ENCODE measurements at places on chromosomes 16 and 17.

GRCh38 chr17:50396261-50397110, 837 bp downstream of the LRRC59 start:
- peak; percentile 17 for DNase-seq

GRCh38 chr16:67021321-67021720, 7.6 kb upstream of the CBFB start:
- no peak for DNase-seq

GRCh38 chr17:73874008-73874720, 229.9 kb upstream of the SDK2 start:
- DNase-seq = no peak

GRCh38 chr17:27563532-27563931, 67.5 kb upstream of the LGALS9 start:
- DNase-seq = no peak

DNA sequence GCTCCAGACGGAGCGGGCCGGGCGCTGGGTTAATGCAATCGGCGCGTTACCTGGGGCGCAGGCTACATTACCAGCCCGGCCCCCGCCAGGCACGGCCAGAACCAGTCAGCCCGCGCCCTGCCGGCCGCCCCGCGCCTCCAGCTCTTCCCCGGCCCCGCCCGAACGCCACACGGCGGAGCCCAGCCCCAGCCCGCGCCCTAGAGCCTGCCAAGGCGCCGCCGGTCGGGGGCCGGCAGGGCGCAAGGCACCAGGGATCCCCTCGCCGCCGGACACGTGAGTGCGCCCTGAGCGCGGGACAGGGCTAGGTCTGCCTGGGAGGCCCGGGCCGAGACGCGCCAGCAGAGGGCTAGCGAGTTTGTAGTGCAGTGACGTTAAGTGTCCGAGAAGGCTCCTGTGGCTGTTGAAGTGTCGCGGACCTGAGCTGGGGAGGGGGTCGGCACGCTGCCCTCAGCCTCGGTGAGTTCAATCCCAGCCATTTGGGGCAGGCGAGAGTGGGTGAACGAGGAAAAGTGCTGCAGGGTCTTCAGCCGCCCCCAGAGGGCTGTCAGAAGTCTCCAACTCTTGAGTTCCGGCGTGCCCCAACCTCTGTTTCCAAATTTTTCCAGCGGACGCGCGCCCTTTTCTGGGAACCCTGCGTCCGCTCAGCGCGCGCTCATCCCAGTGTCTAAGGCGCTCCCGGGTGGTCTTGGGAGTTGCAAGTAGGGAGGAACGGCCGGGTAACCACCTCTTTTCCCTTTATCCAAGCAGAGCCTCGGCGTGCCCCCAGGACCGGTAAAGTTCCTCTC, at the start of gene SLC6A2:
SLC6A2 (plus strand) TSS at position 92 of the 785 bp plus-strand sequence. CDS start 707 bp downstream, outside the sequence.
- no peak for DNase-seq

DNA sequence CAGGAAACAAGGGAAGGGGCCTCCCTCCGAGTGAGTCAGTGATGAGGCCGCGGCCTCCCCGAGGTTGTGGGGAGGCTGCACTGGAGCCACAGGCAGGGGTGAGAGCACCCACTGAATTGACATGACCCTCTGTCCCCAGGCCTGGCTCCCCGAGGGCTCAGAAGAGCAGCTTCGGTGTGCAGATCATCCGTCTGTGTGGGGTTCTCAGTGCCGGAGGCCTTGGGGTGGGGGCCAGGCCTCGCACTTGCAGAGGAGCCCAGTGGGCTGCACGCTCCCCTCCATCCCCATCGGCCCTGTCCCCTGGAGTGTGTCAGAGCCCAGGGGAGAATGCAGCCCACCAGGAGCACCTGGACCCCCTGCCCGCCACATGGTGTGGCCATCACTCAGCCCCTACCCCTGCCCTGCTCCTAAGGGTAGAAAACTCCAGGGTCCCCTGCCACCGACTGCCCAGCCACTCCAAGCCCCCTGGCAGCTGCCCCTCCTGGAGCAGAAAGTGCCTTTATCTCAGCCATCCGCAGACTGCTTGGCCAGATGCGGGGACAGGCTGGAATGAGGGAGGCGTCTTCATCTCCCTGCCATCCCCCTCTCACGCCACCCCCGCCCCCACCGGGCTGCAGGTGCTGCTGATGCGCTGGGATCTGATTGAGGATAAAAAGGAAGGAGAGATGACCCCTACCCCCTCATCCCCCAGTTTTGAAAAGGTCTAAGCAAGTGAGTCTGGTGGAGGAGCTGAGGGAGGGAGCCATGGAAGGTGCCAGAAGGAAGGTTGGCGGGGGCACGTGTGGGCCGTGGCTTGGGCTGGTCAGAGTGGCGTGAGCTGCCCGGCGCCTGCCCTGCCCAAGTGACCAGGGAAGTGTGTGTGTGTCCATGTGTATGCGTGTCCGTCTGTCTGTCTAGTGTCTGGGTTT, 358.3 kb downstream of the SEC14L1 start:
- no peak for DNase-seq

- DNase-seq = no peak
Observed at GRCh38 chr17:43857957-43858600, 11.1 kb downstream of the CD300LG start.

DNA sequence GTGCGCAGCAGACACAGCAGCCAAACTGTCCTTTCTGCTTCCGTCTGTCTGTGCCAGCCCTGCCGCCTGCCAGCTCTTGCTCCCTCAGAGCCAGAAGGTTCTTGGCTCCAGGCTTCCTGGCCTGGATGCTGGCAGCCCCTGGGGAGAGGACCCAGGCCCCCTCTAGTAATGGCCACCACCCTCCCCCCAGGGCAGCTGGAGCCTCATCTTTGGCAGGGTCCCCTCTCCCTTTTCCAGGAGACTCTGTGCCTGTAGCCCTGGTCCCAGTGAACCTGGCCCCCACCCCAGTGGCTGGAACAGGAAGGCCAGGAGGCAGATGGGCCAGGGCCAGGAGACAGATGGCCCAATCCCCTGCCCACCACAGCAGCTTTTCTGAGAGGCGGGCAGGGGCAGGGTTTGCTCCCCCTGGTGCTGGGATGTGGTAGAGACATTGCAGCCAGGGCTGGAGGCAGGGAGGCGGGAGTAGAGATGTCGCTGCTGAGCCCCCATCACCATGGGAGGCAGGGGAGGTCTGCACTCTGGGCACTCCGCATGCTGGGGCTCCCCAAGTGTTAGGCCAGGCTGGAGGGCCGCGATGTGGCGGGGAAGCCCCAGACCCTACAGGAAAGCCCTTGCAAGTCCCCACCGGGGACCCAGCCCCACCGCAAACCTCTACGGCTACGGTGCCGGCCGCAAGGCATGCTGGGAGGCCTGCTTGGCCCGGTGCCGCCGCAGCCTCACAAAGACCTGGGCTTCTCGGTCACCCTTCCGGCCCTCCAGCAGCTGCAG, 16.7 kb downstream of the UNC13D start:
- peak; percentile 85 for DNase-seq

- DNase-seq = no peak
Observed at GRCh38 chr16:87654826-87655225, 52.5 kb downstream of the JPH3 start.

- no peak for DNase-seq
Observed at GRCh38 chr17:66625311-66625767, 209.6 kb upstream of the CACNG5 start.

DNA sequence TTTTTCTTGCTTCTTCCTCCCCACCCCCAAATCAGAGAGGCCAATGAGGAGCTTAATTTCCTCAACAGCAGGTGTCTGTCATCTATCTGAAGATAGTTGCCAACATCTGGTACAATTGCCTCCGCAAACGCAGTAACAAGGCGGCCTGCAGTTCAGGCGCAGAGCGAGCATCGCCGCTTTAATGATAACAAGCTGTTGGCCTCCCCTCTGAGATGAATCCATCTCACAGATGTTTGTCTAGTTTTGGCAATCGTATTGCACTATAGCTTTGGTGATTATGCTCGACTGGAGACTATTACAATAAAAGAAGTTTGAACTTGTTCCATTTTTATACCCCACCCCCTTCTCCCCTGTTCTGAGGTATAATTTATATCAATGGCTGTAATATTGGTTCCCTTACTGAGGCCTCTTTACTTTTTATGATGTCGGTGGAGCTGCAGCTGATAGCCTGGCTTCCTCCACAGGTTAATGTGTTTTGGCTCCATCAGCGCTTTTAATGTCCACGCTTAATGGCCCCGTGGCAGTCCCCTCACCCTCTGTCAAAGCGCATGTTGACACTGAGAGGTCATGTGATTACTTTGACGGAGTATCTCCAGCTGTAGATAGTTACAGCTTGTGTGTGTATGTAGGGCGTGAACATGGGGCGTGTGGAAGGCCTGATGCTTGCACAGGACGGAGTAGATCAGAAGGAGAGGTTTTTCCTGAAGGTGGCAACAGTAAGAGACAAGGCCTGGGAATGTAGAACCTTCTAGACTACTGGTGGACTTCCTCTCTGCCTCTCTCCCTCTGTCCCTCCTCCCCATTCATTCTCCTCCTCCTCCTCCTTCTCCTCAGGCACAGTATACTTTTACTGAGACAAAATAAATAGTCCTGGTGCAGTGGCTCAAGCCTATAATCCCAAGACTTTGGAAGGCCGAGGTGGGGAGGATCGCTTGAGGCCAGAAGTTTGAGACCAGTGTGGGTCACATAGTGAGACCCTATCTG, 164.7 kb downstream of the MSI2 start:
- no peak for DNase-seq

DNA sequence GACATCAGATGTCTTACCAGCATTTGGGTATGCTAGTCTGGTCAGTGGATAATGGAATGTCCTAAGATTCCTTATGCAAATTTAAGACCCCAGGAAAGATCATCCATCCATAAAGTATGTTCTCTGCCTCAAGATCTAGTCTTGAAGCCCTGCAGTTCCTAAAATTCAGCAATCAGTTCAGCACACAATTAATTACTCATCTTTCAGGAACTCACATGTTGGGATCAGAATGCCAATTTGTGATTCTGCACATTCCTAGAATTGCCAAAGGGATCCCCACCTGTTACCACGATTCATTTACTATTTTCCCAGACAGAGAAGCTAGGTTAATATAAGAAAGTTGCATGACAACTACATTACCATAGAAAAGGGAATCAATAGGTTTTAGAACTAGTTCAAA, 3.2 kb downstream of the OR2C1 start:
- DNase-seq = no peak

DNA sequence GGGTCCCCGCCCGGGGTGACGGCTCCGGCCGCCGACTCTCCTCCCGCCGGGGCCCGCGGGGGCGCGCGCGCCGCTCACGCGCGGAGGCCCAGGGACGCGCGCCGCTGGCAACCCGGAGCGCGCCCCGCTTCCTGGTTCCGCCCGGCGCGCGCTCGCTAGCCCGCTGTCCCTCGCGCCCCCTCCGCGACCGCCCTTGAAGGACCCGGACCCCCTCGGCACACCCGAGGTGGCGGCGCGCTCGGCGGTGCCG, at the start of gene STAT5B:
STAT5B (minus strand) TSS at position 33 of the 250 bp plus-strand sequence. CDS start 44,264 bp downstream, outside the sequence.
- DNase-seq = peak; percentile 82

DNA sequence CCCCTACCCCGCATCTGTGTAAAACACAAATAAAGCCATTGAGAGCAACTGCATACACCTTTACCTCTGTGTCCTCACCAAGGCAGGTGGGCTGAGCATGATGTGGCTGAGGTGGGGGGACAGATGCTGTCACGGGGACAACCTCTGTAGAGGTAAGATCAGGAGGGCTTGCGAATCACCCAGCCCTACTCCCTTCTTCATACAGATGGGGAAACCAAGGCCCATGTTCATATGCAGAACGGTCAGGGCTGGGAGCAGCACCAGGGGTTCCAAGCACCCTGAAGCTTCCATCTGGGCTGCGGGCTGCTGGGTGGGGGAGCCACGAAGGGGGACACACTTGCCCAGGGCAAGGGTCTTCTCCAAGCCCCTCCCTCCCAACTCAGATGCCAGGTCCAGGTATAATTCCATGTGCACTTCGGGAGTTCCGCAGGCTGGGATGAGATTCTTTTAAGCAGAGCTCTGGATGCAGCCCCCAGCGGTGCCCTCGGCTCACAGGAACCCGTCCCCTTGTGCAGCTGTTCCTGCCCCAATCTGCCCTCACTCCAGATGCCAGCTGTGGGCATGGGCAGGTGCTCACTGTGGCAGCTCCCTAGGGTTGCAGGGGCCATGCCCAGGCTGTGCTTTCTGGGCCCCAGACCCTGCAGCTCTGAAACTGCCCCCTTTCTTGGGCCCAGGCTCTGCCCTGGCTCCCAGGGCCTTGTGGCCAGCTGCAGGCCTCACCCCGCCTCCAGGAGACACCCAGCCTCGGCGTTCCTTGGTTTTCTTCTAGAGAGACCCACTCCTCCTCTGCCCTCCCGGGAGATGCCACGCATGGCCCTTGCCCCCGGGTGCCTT, 9.6 kb downstream of the CTRB1 start:
- DNase-seq = no peak

DNA sequence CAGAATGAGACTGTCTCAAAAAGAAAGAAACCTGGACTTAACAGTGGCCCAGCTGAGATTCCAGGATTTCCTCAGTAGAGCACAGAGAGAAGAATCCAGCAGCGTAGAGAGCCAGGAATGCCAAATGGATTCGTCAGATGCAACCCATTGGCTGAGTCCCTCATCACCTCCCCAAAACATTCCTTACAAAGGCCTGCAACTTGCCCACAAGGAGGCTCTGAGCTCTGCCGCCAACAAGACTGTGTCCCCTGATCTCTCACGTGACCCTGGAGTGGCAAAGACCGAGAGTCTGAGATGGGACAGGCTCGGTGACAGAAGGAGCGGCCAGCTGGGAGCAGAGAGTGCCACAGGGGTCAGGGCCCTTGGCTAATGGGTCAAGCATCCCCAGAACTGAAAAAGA, 6.9 kb upstream of the CHMP6 start:
- DNase-seq = no peak

DNA sequence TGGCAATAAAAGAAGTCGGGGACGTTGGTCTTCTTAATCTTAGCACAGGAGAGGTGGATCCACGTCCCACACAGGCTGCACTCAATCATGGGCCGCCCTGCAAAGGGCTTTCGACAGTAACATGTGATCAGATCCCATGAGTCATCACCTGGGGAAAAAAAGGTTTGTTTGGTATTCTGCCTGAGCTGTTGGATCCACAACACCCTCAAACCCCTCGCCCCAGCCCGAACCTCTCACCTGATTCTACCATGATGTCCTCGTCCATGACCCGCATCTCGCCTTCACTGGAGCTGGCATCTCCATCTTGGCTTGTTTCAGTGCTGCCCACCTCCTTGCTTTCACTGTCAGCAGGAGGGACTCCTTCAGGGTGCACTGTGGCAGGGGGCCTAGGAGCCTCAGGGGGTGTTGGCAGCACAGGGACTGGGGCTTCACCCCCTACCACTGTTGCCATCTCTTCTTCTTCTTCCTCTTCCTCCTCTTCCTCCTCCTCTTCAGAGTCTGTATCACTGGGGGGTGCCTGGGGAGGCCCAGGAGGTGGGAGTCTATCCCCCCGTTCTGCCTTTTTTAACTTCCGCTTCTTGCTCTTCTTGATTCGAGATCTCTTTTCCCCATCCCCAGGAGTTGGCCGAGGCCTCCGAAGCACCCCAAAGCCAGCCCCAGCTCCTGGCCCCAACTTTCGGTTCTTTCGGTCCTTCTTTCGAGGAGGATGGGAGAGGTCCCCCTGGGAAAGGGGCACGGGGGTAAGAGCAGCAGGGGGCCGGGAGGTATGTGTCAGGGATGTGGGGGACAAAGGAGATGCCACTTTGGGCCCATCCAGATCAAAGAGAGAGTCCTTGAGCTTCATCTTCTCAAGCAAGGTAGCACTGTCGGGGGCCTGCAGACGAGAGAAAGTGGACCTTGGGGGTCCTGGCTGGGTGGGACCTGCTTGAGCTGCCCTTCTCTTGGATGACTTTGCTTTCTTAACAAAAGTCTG, 1.7 kb upstream of the DVL2 start:
- no peak for DNase-seq
